Colonic mucosa (tissue), 4 donors: ENCODE measurements at places on chromosomes 1 and 21.

- H3K4me1 ChIP-seq, result no peaks in the 10 kb centered on the region
- H3K27ac ChIP-seq, result no peak overlapping the region
- no peaks in the 10 kb centered on the region for H3K27me3 ChIP-seq
- DNase-seq, result no peak
- no peaks in the 10 kb centered on the region for H3K36me3 ChIP-seq
Measured at GRCh38 chr1:56934430-56935060, 31.3 kb downstream of the C8B start.

- no peaks in the 10 kb centered on the region for H3K27me3 ChIP-seq
- no peak for DNase-seq
- H3K27ac ChIP-seq, result no peak overlapping the region
- H3K4me1 ChIP-seq, result no peaks in the 10 kb centered on the region
- H3K36me3 ChIP-seq, result no peaks in the 10 kb centered on the region
Measured at GRCh38 chr1:230335861-230336522, 90.1 kb downstream of the PGBD5 start.

DNA sequence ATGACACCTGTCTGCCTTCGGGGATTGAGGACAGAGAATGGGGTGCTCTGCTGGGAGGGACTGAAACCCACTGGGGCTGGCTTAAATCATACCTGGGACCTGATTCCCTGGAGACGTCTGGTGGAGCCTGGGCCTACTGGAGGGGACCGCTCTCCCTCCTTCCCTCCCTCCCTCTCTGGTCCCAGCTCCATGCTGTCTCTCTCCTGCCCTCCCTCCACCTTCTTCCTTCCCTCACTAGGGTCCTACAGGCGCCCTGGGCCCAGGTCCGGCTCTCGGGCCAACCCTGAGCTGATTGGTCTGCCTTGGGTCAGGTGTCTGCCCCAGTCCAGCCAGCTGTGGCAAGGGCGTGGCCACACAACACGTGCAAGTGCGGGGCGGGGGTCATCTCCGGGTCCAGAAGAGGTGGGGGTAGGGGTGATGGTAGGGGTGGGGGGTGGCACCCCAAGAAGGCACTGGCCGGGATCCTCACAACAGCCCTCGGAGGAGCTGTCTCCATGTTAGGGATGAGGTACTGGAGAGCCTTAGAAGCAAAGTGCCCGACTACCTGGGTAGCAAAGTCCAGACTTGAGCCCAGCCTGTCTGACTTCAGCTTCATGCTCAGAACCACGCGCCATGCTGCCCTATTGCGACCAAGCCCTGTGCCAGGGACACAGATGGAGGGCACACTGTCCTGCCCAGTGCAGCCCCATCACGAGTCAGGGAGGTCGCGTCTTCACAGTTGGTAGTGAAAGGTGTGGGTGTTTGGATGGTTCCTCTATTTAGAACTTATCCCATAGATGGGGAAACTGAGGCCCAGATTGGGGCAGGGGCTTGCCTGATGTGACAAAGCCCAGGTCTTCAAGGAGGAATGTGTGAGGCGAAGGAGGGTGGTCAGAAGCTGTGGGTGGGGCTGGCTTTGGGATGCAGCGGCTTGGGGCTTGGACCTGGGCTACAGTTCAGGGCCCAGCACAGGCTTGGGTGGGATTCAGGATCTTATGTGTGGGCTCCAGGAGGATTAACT, 574.1 kb downstream of the PTPRU start:
- H3K36me3 ChIP-seq, result no peaks in the 10 kb centered on the region
- H3K4me3 ChIP-seq, result no peak overlapping the region
- H3K27ac ChIP-seq, result no peak overlapping the region
- H3K27me3 ChIP-seq, result no peaks in the 10 kb centered on the region

- no peak for DNase-seq
- H3K27me3 ChIP-seq, result no peaks in the 10 kb centered on the region
- H3K4me3 ChIP-seq, result no peak overlapping the region
- no peak overlapping the region for H3K27ac ChIP-seq
- no peaks in the 10 kb centered on the region for H3K4me1 ChIP-seq
Measured at GRCh38 chr1:159879977-159880376, 17.5 kb upstream of the VSIG8 start.

GRCh38 chr1:198361237-198361767, 179.2 kb downstream of the ATP6V1G3 start:
- H3K4me1 ChIP-seq, result no peaks in the 10 kb centered on the region
- no peaks in the 10 kb centered on the region for H3K36me3 ChIP-seq
- H3K27me3 ChIP-seq, result no peaks in the 10 kb centered on the region
- no peak overlapping the region for H3K27ac ChIP-seq
- DNase-seq, result no peak

DNA sequence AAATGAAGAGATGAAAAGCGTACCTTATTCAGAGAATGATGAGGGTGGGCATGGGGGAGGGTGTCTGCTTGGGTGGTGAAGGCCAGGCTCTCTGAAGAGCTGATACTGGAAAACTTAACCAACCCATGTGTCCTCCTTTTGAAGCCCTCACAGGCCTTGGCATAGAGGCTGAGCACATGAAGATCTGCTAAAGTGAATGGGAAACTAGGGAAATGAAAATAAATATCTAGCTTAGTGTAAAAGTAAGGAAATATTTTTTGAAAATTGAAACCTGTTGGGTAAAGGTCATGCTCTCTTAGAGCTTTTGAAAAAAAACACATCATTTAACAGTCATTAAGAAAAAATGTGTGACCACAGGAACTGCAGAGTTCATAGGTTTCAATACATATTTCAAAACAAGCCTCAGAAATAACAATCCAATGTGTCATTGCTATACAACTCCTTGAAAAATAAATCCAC, 40.5 kb upstream of the RALGPS2 start:
- DNase-seq, result no peak
- no peaks in the 10 kb centered on the region for H3K27me3 ChIP-seq
- no peaks in the 10 kb centered on the region for H3K4me1 ChIP-seq
- H3K36me3 ChIP-seq, result no peaks in the 10 kb centered on the region

GRCh38 chr1:202162047-202162417, 1.6 kb upstream of the PTPN7 start:
- no peaks in the 10 kb centered on the region for H3K36me3 ChIP-seq
- peak overlapping the region; percentile 27 for H3K27ac ChIP-seq
- H3K27me3 ChIP-seq, result no peaks in the 10 kb centered on the region
- H3K4me3 ChIP-seq, result no peak overlapping the region
- H3K4me1 ChIP-seq, result no peaks in the 10 kb centered on the region

DNA sequence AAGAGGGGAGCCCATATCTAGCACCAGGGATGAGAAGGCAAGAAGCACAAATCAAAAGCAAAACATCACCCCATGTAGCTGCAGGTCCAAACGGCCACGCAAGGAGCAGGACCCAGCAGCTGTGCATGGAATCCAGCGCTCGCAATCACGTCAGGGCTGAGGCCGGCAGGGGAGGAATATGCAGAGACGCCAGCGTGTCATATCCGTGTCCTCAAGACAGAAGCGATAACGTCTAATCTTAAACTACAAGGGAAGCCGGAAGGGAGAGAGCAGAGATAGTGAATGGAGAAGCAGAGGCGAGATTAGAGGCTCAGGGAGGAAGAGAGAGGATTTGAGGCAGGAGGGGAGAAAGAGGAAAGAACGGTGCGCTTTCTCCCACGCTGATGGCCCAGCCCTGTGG, 39.1 kb downstream of the FBXO2 start:
- no peak overlapping the region for H3K4me3 ChIP-seq
- no peaks in the 10 kb centered on the region for H3K36me3 ChIP-seq
- H3K27me3 ChIP-seq, result no peaks in the 10 kb centered on the region
- DNase-seq, result no peak

DNA sequence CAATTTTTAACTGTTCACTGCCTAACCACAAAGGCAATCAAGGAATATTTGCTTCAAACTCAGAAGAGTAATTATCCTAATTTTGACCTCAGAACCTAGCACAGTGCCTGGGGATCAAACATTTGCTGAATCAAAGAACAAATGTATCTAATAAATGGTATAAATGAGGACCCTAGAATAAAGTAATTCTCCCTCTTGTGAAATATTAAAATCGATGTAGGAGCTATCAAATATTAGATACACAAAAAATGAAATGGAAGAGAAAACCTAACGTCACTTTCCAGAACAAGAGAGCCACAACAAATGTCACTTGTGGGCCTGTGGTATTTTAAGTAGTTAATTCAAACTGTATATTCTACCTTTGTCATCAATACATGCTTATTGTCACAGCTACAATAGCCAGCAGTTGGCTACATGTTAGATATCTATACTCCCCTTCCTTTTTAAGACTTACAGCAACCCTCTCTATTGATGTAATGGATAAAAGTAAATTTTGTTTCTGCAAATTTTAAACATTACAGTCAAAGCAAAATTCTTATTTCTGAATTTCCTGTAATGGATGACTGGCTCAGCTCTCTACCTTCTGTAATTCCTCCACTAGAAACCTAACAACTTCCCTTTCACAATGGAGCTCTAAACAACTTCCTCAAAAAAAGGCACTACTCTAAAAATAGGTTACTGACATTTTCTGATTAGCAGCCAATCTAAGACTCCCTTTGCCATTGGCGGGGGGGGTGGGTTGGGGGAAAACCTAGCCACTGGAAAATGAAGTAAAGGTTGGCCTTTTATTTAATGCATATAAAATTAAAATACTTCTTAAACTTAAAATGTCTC, 37.6 kb downstream of the PUM1 start:
- no peaks in the 10 kb centered on the region for H3K36me3 ChIP-seq
- H3K4me3 ChIP-seq, result no peak overlapping the region
- DNase-seq, result no peak

DNA sequence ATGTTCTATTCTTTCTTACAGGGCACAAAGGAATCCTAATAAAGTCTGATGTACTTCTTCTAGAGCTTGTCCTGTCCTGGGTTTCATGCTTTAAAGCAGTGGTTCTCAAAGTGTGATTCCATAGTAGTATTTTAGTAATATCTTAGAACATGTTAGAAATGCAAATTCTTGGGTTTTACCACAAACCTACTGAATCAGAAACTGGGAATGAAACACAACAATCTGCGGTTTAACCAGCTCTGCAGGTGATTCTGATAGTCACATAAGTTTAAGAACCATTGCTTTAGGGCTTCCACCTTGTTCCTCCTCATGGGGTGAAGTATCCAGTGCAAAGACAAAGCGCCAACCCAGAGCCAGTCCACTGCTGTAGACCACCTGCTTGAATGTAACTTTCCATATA, 41.1 kb downstream of the NGF start:
- no peak overlapping the region for H3K4me3 ChIP-seq
- H3K27ac ChIP-seq, result no peak overlapping the region
- no peaks in the 10 kb centered on the region for H3K4me1 ChIP-seq
- no peaks in the 10 kb centered on the region for H3K27me3 ChIP-seq
- no peak for DNase-seq

DNA sequence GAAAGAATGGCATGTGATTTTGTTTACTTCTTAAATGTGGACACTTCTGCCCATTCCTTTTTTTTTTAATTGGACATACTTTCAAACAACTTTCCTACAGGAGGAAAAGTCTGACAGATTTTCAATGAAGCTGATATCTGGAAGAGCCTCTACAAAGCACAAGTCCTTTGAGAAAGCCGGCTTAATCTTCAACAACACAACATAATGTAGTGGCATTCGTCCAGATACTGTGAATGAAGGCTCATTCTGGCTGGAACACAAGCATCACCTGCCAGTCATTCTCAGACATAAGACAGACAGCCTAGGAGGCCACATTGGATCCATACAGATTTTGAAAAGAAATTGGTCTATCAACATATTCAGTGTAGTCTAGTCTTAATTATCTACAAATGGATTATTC, 4.9 kb downstream of the OTUD7B start:
- H3K4me3 ChIP-seq, result no peak overlapping the region
- no peaks in the 10 kb centered on the region for H3K4me1 ChIP-seq
- no peaks in the 10 kb centered on the region for H3K36me3 ChIP-seq
- H3K27me3 ChIP-seq, result no peaks in the 10 kb centered on the region
- no peak for DNase-seq

DNA sequence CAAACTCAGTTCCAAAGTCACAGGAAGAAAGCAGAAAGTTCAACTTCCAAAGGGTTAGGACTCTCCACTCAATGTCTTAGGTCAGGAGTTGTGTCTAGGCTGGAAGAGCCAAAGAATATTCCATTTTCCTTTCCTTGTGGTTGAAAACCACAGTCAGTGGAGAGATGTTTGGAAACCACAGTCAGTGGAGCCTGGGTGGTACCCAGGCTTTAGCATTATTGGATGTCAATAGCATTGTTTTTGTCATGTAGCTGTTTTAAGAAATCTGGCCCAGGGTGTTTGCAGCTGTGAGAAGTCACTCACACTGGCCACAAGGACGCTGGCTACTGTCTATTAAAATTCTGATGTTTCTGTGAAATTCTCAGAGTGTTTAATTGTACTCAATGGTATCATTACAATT, 11.7 kb downstream of the ATF3 start:
- H3K27me3 ChIP-seq, result no peaks in the 10 kb centered on the region
- no peak overlapping the region for H3K27ac ChIP-seq
- no peak for DNase-seq
- H3K36me3 ChIP-seq, result no peaks in the 10 kb centered on the region
- no peaks in the 10 kb centered on the region for H3K4me1 ChIP-seq

- H3K4me3 ChIP-seq, result no peak overlapping the region
- no peaks in the 10 kb centered on the region for H3K27me3 ChIP-seq
- H3K27ac ChIP-seq, result no peak overlapping the region
- DNase-seq, result no peak
Measured at GRCh38 chr1:83959824-83960498, 39.0 kb downstream of the TTLL7 start.
